ENCODE measurements at places on chromosomes 7 and 10.

DNA sequence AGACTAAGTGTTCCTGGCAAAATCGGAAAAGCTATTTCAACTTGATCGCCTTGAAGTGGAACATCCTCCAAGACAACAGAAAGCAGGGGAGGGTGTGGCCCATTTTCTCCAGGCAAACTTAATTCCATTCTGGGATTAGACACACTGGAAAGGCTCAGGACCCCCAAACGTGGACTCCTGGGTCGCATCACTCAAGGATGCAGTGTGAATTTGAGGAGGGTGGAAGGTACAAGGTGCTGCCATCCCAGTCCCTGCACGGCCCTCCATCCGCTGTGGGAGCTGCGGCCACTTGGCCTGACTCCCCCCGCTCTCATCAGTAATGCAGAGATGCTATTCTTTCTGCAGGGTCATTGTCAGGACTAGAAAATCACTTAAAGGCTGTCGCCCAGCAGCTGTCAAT lies 2.4 kb downstream of the CNPY1 start:
- no peak for DNase-seq

GRCh38 chr7:102951839-102952238 lies 39.0 kb downstream of the LRRC17 start:
- DNase-seq, result no peak

- peak; percentile 66 for DNase-seq
Measured at GRCh38 chr10:118423800-118424442, 81.8 kb upstream of the FAM204A start.

DNA sequence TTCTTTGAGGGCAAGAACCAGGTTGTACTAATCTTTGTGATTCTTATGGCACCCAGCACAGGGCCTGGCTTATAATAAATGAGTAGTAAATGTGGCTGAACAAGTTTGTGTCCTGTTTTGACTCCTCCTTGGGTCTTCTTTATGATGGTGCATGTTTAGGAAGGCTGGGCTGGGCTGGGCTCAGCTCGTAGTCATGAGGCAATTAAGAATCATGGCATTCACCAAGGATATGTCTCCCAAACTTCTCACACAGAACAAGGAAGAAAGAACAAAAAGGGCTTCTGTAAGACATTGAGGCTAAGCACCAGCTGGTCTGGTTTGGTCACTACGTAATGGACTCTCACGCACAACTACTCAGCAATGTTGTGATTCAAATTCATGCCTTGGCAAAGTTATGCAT lies 30.5 kb upstream of the YAE1 start:
- no peak for DNase-seq

DNA sequence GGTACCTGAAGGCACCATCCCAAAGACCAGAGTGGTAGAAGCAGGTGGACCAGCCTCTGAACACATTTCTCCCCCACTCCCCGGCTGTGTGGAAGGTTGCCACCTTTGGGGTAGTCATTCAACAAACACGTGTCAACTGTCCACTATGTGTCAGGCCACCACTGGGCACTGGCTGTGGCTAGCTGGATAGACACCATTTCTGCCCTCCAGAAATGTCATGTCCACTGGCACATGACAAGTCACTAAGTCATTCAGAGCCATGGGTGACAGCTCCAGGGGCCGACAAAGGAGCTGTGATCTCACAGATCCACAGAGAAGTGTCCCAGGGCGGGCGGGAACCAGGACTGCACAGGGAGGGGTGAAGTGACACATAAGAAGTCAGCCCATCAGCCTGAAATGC lies 99.6 kb downstream of the EGFR start:
- no peak for DNase-seq

DNA sequence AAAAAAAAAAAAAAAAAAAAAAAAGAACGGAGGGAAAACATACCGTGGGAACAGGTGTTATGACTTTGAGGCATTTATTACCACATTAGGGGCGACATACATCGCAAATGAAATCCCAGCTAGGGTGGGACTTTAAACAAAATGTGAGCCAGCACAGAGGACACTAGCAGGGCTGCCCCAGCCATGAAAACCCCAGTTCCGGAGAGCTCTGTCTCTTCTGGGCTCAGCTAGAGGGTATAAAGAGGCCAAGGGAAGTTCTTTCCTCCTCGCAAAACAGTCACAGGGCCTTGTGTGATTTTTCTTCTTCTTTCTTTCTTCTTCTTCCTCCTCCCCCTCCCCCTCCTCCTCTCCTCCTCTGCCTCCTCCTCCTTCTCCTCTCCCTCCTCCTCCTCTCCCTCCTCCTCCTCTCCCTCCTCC lies 59.9 kb upstream of the ECHDC3 start:
- DNase-seq, result no peak

DNA sequence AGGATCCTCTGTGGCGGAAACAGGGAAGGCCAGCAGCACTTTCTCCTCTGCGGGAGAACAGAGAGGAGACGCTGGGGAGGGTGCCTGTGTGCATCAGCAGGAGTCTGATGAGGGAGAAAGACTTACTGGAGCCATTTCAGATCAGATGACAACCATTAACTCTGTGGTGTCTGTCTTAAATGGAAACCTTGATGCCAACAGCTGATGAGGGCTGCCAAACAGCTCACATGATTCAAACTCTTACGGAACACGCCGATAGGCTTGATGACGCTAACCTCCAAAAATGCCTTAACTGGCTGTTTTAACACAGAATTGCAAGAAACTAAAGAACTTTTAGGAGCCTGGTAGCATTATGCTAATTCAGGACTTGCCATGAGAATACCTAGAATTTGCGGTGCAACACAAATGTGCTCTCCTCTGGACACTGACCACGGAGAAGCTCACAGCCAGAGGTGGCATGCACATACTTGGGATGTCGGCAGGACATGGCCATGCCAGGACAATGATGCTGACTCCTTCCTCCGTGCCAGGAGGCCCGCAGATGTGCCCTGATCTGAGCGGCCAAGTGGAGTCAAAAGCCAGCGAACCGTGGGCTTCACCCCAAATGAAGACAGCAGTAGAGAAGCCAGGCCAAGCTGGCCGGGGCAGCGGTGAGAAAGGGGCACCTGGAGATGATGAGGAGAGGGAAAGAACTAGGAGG lies 154.9 kb downstream of the ZMYND11 start:
- DNase-seq, result no peak

DNA sequence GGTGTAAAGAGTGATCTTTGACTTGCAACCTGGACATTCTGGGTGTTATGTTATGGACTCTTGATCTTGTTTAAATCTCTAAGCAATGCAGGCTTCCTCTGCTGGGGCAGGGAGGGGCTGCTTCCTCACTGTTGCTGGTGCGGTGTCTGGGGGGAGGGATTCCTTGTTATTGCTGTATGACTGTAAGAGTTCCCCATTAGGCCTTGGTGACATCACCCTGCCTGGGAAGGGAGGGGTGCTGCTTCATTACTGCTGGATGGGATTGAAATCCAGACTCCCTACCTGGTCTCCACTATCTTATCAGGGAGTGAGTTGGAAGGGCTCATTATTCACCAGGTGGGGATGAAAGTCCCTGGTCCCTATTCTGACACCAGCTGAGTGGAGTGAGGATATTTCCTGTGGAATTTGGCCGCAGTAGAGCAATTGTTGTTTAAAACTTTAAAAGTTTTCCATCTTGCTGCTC lies 8.8 kb downstream of the OGDH start:
- DNase-seq, result no peak

DNA sequence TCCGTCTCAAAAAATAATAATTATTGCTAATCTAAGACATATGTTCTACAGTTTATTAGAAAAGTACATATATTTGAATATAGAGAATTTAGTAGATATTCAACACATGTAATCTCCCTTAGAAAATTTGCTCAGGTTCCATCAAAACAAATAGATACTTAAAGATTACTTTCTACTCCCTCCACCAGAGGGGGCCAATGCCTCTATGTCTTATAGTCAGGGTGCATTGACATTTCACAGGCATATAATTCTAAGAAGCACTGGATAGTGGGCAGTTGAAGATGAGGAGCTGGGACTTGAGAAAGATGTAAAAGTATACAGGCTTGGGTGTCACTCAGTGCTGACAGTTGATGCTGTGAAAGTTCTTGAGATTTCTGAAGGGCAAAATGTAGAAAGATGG lies 301.6 kb upstream of the HPS1 start:
- DNase-seq, result no peak

GRCh38 chr10:121713486-121713885 lies 115.2 kb upstream of the FGFR2 start:
- no peak for DNase-seq

DNA sequence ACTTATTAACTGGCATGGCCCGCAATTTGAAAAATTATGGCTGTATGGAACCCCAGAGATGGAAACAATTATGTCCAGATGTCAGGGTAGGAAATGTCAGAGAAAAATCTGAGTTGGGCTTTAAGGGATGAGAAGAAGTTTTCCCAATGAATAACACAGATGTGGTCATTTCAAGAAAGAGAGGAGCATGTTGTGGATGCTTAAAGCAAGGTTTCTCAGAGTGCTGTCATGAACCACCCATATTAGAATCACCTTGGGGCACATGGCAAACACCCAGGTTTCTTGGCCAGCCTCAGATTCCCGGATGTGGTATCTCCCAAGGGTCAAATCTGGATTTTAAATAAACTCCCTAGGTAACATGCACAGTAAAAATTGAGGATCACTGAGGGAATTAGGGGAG lies 43.6 kb downstream of the LAMB4 start:
- no peak for DNase-seq

GRCh38 chr7:25643770-25644394 lies 415.6 kb upstream of the NPVF start:
- no peak for DNase-seq

DNA sequence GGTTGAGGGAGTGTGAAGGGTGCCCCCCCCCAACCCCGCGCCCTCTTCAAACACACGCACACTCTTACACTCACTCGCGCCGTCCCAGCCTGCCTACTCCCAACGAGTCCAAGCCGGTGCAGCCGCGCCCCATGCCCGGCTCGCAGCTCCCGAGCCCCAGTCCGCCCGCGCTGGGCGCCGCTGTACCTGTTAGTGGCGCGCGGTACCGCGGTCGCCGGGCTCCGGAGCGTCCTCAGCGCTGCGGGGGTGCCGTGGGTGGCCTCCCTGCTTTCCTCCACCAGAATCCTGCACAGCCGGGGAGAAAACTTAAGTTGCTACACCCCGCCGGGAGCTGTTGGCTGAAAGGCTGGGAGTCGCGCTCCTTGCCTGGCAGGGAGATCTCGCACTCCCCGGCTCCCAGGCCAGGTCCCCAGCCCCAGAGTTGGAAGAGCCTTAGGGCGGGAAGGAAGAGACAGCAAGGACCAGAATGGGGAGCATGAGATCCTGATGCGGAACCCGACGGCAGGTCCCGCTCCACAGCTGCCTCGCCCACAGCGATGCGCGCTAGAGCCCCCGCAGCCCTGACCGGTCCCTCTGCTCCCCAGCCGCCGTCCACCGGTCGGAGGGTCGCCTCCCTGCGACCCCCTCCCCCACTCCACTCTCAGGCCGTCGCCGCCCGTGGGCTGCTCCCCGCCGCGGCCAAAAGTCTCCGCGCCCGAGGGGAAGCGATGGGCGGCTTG lies 863 bp downstream of the ST8SIA6 start:
- DNase-seq, result peak; percentile 28

DNA sequence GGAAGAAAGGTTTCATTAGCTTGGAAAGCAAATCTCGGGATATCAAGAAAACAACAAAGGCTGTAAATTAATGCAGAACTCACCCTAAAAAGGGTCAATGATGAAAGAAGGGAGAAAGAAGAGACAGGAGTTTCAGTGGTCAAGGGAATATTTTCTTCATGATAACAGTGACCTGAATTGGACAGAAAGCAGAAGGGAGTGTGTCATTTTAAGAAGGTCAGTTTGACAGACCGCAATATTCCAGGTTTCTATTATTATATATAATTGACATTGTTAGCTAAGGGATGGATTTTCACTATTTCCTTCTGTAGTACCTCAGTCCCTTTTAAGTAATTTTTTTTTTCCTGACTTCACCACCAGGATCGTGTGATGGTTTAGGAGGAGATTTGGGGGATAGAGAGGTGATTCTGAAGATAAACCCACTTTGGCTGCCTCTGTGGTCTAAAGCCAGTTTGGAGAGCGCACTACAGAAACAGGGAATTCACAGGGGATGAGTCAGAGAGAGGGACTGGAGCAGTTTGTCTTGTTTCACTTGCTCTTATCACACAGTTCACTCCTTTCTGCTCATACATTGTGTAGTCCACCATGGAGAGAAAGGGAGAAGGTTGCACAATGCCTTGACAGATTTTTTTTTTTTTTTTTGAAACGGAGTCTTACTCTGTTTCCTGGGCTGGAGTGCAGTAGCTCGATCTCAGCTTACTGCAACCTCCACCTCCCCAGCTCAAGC lies 417.9 kb downstream of the AUTS2 start:
- no peak for DNase-seq

Data from activated T-cell treated with anti-CD3 and anti-CD28 coated beads for 48 hours (primary cell).